Activated CD4-positive, alpha-beta memory T cell treated with anti-CD3 and anti-CD28 coated beads for 36 hours (primary cell): ENCODE measurements at places on chromosomes 12 and 14. TPM values are rescaled to one million over a fixed set of nuclear protein-coding genes. Genes with fewer than 3 reads are reported as not detected.

- H3K27me3 ChIP-seq = peaks cover 7% of the 10 kb centered on the region
- no peak overlapping the region for H3K27ac ChIP-seq
- H3K4me3 ChIP-seq = no peak overlapping the region
- H3K36me3 ChIP-seq = no peaks in the 10 kb centered on the region
These were observed 10.0 kb upstream of the ATP2A2 start for GRCh38 chr12:110271015-110271414.

DNA sequence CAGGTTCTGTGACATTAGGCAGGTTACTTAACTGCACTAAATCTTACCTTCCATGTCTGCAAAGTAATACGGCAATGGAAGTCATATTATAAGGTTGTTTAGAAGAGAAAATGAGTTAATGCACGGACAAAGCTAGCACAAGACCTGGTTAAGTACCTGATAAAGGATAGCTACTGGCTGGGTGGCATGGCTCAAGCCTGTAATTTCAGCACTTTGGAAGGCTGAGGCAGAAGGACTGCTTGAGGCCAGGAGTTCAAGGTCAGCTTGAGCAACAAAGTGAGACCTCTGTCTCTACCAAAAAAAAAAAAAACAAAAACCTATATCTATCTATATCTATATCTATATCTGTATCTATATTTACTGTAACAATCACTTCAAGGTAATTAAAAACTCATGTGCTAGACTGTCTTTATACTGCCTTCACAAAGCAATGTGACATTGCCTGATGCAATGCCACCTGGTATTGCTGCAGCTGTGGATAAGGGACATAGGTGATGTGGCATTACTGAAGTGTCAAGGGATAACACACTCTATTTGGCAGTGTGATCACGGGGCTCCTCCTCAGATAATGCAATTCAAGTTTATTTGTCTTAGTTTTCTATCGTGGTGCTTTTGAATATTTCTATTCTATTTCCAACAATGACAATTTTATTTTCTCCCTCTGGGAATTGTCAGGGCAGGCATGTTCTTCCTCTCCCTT lies 107.1 kb downstream of the PAX9 start:
- no peaks in the 10 kb centered on the region for H3K36me3 ChIP-seq
- no peak for DNase-seq
- H3K4me1 ChIP-seq = no peaks in the 10 kb centered on the region
- H3K27ac ChIP-seq = no peak overlapping the region
- no peaks in the 10 kb centered on the region for H3K27me3 ChIP-seq

- no peaks in the 10 kb centered on the region for H3K36me3 ChIP-seq
- H3K4me1 ChIP-seq = peaks cover 5% of the 10 kb centered on the region
- H3K4me3 ChIP-seq = no peak overlapping the region
These were observed 20.6 kb upstream of the SNRPF start for GRCh38 chr12:95838125-95838524.

Gene GPX2
- not detected for total RNA-seq

- no peak for DNase-seq
- no peak overlapping the region for H3K27ac ChIP-seq
These were observed 55.1 kb downstream of the NUMB start for GRCh38 chr14:73403181-73403752.

- no peaks in the 10 kb centered on the region for H3K4me1 ChIP-seq
- DNase-seq = no peak
- H3K27ac ChIP-seq = no peak overlapping the region
- peaks cover 5% of the 10 kb centered on the region for H3K27me3 ChIP-seq
- H3K36me3 ChIP-seq = no peaks in the 10 kb centered on the region
These were observed 65.9 kb upstream of the CDKN3 start for GRCh38 chr14:54330876-54331275.

Gene AICDA
- not detected for total RNA-seq

- DNase-seq = no peak
- H3K36me3 ChIP-seq = no peaks in the 10 kb centered on the region
- no peak overlapping the region for H3K27ac ChIP-seq
- no peaks in the 10 kb centered on the region for H3K27me3 ChIP-seq
- H3K4me1 ChIP-seq = no peaks in the 10 kb centered on the region
These were observed 885.5 kb upstream of the FOXG1 start for GRCh38 chr14:27881063-27881462.

DNA sequence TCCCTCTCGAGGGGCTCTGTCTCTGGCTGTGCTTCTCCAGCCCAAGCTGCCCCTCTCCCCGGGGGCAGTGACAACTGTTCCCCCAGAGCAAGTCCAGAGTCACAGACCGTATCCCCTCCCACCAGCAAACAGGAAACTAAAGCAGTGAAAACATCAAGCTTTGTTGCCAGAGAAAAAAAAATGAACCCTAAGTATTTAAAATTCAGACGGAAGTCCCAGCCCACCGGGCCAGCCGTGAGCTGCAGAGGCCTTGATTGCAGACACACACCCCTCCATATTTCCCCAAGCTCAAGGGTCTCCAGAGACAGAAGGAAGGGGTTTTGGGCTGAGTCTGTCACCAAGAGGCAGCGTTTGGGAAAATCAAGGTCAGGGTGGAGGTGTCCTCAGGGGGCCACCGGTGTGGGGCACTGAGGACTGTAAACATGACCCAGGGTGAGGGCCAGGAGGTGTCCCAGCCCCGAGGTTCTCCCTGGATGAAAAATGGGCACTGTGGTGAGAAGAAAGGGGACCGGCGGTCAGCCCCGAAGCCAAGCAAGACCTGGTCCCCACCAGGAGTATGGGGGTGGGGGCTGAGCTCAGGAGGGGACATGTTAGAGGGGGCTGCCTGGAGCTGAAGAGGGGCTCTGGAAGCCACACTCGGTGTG lies 7.7 kb downstream of the PHETA1 start:
- peaks cover 2% of the 10 kb centered on the region for H3K36me3 ChIP-seq
- no peak for DNase-seq
- H3K27me3 ChIP-seq = peaks cover 16% of the 10 kb centered on the region
- no peak overlapping the region for H3K4me3 ChIP-seq
- H3K4me1 ChIP-seq = peaks cover 14% of the 10 kb centered on the region

Gene IFI27
- total RNA-seq = 3.1 TPM

Gene SMIM41
- total RNA-seq = not detected

DNA sequence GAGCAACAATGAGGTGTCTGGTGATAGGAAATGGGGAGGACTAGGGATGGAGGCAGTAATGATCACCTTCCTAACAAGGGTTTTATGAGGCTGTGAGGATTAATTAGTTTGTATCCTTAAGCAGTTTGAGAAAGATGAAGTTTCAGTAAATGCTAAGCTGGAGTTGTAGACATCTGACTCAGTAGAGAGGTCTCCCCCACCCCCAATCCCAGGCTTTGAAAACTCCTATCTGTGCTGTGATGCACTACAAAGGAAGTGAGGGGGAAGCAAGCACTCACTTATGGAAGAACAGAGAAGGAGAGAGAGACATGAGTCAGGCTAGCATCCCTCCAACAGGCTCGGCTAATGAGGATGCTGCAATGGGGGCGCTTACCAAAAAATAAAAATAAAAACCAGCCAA lies 5.5 kb upstream of the BCL11B start:
- no peaks in the 10 kb centered on the region for H3K36me3 ChIP-seq
- no peak for DNase-seq
- H3K27ac ChIP-seq = no peak overlapping the region
- no peak overlapping the region for H3K4me3 ChIP-seq

GRCh38 chr14:103521951-103522563 lies 573 bp downstream of the CKB start:
- peaks cover 5% of the 10 kb centered on the region for H3K27me3 ChIP-seq
- peak overlapping the region; percentile 20 for H3K4me3 ChIP-seq
- peak; percentile 28 for DNase-seq
- no peak overlapping the region for H3K27ac ChIP-seq
- no peaks in the 10 kb centered on the region for H3K36me3 ChIP-seq

Gene TXNRD1
- 82.7 TPM for total RNA-seq

GRCh38 chr12:90515199-90516175 lies 439.5 kb downstream of the CCER1 start:
- no peaks in the 10 kb centered on the region for H3K36me3 ChIP-seq
- no peak for DNase-seq
- H3K4me3 ChIP-seq = no peak overlapping the region
- peaks cover 10% of the 10 kb centered on the region for H3K4me1 ChIP-seq

Gene CD69
- total RNA-seq = 120 TPM

- H3K4me1 ChIP-seq = peaks cover 4% of the 10 kb centered on the region
- H3K27ac ChIP-seq = no peak overlapping the region
- H3K36me3 ChIP-seq = peaks cover 25% of the 10 kb centered on the region
- no peaks in the 10 kb centered on the region for H3K27me3 ChIP-seq
- no peak for DNase-seq
These were observed 65.3 kb upstream of the TRAF3 start for GRCh38 chr14:102711946-102712345.

Gene PLEKHD1
- total RNA-seq = 0.05 TPM

Gene NDUFA9
- total RNA-seq = 122 TPM

Gene ARMH4
- 0.29 TPM for total RNA-seq

GRCh38 chr12:131202592-131203378 lies 249.1 kb downstream of the ADGRD1 start:
- no peak for DNase-seq
- no peaks in the 10 kb centered on the region for H3K36me3 ChIP-seq
- H3K27me3 ChIP-seq = no peaks in the 10 kb centered on the region
- H3K4me3 ChIP-seq = no peak overlapping the region

DNA sequence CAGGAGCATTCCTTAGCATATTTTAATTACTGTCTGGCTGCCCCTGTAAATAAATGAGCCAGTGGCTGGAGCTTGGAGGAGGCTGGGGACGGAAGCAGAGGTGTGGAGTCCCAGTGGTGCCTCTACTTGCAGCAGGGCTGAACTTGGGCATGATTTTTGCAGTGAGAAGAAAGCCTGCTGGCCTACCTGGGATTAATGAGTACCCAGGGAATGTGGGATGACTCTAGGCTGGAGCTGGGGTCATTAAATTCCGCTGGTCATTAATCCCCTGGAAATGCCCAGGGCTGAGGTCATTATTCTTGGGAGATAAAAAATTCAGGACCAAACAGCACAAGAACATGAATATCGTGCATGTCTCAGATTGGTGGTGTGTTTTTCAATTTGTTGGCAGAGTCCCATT lies 753.3 kb downstream of the VRK1 start:
- H3K27me3 ChIP-seq = no peaks in the 10 kb centered on the region
- H3K4me3 ChIP-seq = no peak overlapping the region
- no peak overlapping the region for H3K27ac ChIP-seq
- H3K4me1 ChIP-seq = no peaks in the 10 kb centered on the region

Gene PTPRQ
- total RNA-seq = not detected

- H3K27me3 ChIP-seq = no peaks in the 10 kb centered on the region
- peak overlapping the region; percentile 80 for H3K27ac ChIP-seq
- DNase-seq = no peak
- no peaks in the 10 kb centered on the region for H3K36me3 ChIP-seq
- peaks cover 18% of the 10 kb centered on the region for H3K4me1 ChIP-seq
These were observed 29.4 kb downstream of the RPGRIP1 start for GRCh38 chr14:21309238-21309636.

GRCh38 chr14:77000340-77001270 lies 27.9 kb downstream of the IRF2BPL start:
- no peaks in the 10 kb centered on the region for H3K27me3 ChIP-seq
- H3K27ac ChIP-seq = no peak overlapping the region
- DNase-seq = no peak
- no peaks in the 10 kb centered on the region for H3K36me3 ChIP-seq
- no peak overlapping the region for H3K4me3 ChIP-seq
- peaks cover 10% of the 10 kb centered on the region for H3K4me1 ChIP-seq

DNA sequence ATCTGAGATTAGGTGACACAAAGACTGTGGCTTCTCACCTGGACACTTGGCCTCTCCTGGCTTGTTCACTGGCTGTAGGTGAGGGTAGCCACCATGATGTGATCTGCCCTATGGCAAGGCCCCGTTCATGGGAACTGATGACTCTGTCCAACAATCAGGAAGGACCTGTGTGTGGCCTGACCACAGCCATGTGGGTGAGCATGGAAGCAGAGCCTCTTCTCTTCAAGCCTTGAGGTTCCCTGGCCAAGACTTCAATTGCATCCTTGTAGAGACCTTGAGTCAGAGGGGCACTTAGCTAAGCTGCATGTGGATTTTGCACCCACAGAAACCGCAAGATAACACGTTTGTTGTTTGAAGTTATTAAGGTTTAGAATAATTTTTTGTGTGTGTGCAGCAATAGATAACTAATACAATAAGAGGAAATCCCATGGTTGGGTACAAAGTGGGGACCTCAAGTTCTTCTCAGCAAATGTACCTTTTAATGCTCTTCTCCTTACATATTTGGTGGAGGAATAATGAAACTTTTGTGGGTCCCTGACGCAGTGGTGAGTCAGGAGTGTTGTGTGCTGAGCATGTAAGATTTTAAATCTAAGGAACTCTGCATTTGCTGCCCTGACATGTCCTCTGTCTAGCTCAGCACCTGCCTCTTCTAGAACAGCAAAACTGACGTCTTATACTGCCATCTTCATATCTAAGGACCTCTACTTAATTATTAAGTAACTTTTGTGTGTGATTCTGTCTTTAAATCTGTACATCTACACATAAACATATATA lies 27.5 kb upstream of the PLEKHG7 start:
- H3K4me1 ChIP-seq = no peaks in the 10 kb centered on the region
- DNase-seq = peak; percentile 27
- no peak overlapping the region for H3K27ac ChIP-seq
- H3K4me3 ChIP-seq = no peak overlapping the region
- H3K27me3 ChIP-seq = peaks cover 1% of the 10 kb centered on the region

Gene CAPS2
- 2.1 TPM for total RNA-seq

Gene PDZRN4
- not detected for total RNA-seq

GRCh38 chr14:35229084-35229791 lies 62.9 kb upstream of the PSMA6 start:
- no peaks in the 10 kb centered on the region for H3K27me3 ChIP-seq
- H3K4me1 ChIP-seq = peaks cover 27% of the 10 kb centered on the region
- peak overlapping the region; percentile 26 for H3K27ac ChIP-seq
- DNase-seq = no peak
- no peaks in the 10 kb centered on the region for H3K36me3 ChIP-seq

DNA sequence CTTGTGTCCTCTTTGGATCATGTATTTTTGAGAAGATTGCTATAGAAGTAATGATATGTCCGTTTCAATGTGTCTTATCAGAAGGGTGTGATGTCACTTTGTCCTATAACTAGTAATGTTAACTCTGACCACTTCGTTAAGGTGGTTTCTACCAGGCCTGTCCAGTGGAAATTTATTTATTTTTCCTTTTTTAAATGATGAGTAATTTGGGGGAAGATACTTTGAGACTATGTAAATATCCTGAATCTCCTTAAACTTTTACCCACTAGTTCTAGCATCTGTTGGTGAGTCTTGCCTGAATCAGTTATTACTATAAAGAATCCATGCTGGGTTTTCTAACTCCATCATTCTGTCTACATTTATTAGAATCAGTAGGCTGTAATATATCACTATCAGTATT lies 15.3 kb downstream of the EP400 start:
- H3K4me1 ChIP-seq = peaks cover 38% of the 10 kb centered on the region
- DNase-seq = no peak
- peaks cover 13% of the 10 kb centered on the region for H3K36me3 ChIP-seq
- no peaks in the 10 kb centered on the region for H3K27me3 ChIP-seq

DNA sequence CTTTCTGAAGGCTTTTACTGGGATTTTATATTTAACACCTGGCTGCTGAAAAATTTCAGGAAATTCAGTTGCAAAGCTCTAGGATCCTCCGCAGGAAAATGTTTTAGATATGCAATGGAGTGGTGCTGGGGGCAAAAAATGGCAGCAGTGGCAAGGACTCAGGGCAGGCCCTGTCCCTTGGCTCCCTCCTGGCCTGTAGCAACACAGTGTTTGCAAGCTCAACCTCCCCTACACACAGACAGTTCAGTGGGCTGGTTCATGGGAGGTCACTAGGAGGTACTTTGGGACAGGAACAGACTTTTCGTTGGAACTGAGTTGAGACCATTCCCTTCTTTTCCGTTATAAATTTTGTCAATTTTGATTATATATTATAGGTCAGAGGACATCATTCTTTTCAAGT lies 270.4 kb downstream of the ADAMTS20 start:
- no peaks in the 10 kb centered on the region for H3K36me3 ChIP-seq
- no peaks in the 10 kb centered on the region for H3K4me1 ChIP-seq
- H3K27ac ChIP-seq = no peak overlapping the region
- no peak for DNase-seq
